Stimulated activated CD4-positive, alpha-beta T cell treated with anti-CD3 and anti-CD28 coated beads, Interleukin-2, amount 100 ng/mL, for 48 hours (primary cell): ENCODE measurements at places on chromosomes 7 and 10.

DNA sequence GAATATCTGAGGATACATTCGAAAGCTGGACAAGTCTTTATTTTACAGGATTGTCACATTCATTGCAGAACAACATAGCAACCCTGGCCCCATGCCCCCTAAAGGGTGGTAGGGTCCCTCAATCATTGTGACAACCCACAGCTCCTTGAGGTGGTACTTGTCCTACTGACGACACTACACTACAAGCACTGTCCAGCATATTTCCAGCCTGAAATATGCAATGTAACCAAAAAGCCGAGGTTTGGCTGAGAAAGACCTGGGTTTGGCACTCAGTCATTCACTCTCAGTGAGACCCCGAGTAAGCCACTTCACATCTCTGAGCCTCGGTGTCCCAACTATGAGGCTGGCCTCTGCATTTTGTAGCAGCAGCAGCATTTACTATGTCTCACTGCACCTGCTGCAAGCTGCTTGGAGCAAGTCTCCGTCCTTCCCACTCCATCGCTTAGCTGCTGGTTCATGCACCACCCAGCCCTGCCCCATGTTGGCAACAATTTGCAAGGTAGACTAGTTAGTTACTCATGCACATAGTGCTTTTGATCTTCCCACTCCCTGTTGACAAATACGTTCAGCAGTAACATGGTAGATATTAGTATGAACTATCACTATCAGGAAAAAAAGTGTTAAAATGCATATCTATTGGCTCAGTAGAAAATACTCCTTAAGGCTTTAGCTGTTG is 43.6 kb upstream of the TNPO3 start:
- DNase-seq = no peak

DNA sequence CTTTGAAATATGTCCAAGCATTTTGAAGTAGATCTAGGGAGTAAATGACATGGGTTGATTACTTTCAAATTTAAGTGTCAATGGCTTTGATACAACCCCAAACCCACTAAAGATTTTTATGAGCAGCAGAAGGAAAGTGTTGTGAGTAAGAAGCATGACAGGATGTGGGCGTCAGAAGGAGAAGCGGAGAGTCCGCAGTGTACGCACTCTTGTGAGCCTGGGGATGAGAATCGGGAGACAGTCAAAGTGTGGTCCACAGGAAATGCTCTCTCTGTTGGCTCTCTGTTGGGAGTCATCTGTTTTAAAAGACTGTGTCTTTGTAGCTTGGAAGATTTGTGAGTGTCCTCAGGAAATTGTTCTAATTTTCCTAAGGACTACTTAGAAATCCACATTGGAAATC is 629.8 kb upstream of the ADARB2 start:
- no peak for DNase-seq

- no peak for DNase-seq
Measured at GRCh38 chr10:101827919-101828600, 9.8 kb upstream of the OGA start.

DNA sequence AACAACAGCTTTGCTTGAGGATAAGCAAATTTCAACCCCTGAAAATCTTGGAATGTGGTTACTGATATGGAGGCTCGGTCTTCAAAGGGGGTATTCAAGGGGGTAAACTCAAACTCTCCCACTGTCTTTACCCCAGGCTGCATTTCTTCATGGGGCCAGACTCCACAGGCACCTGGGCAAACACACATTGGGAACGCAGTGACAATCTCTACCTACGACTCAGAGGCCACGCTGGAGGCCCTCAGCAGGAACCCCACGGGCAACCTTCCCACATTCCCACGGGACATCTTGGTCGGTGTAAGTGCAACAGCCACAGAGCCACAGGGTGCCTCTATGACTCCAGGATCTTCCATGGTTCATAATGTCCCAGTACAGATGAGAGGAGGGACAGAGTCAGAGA is 2.2 kb upstream of the INSIG1 start:
- no peak for DNase-seq

DNA sequence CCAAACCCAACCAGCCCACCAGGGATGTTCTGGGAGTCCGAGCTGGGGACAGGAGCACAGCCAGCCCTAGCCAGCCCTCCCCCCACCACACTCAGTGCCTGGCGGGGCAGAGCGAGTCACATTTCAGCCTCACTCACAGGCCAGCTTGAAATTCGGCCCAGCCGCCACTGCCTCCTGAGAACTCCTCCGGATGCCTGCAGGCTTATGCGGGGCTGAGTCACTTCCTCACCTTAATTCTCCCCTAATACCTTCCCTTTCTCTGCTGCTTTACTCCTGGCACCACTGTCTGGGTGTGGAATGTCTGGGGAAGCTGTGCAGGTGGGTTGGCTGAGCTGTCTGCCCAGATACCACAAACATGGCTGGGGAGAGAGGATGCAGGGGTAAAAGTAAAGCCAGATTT is 22.6 kb upstream of the DLG5 start:
- DNase-seq = no peak

- no peak for DNase-seq
Measured at GRCh38 chr7:44226396-44226753, 25.6 kb downstream of the YKT6 start.

DNA sequence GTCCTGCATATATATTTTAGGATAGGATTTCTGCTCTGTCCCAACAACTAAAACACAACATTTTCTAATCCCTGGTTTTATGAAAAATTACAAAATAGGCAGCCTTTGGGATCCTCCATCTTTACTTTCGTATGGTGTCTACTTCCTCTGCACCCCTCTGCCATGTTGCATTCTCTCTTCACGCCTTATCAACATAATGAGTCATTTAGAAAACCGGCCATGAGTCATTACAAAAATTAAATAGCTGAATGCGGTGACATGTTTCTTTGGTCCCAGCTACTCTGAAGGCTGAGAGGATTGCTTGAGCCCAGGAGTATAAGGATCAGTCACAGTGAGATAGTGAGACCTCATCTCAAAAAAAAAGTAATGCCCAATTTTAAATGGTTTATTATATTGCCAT is 148.1 kb upstream of the CELF2 start:
- DNase-seq = no peak

GRCh38 chr10:46216003-46216634 is 70.7 kb upstream of the ANTXRL start:
- DNase-seq = no peak

DNA sequence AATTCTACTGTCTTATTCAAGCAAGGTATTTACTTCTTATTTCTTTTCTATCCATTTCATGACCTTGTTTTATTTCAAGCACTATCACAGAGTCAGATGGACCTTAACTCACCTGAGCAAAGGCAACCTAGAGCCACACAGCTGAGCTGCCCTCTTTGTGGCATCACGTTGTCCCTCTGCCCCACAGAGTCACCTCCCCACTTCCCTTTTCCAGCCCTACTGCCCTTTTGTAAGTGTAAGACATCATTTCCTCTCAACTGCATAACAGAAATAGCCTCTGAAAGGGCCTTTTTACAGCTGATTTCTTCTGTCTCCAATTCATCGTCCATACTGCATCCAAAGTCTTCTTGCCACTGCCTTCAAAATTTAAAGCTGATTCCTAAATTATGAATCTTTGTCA is 946.0 kb downstream of the NRG3 start:
- no peak for DNase-seq

DNA sequence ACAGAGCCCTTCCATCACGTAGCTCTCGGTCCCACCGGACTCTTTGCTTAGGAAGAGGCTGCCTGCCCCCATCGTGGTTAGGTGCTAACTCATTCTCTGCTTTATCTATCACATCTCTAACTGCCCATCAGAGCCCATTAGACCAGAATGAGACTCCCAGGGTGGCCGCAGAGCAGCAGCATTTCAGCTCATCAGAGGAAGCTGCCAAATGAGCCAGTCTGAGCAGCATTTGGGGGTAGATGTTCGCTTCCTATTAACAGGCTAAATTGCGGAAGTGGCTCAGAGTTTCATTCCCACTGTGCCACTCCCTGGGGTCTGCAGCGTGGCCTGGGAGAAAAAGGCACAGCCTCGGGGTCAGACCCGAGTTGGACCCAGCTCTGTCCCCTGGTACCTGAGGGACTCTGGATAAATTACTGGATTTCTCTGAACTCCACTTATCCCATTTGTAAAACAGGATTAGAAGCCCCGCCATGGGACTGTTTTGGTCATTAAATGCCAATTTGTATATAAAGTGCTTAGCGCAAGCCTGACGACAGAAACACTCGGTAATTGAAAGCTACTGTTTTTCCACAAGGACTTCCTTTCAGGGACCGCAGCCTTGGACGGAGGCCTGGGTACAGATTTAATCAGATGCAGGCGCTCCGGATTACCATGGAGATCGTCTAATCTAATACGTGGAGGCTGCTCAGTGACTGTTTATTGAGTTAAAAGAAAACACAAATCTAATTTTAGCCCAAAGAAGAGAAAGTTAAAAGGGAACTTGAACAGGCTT is 73.8 kb upstream of the PRLHR start:
- no peak for DNase-seq

- no peak for DNase-seq
Measured at GRCh38 chr10:86077871-86078638, 288.5 kb downstream of the GRID1 start.

DNA sequence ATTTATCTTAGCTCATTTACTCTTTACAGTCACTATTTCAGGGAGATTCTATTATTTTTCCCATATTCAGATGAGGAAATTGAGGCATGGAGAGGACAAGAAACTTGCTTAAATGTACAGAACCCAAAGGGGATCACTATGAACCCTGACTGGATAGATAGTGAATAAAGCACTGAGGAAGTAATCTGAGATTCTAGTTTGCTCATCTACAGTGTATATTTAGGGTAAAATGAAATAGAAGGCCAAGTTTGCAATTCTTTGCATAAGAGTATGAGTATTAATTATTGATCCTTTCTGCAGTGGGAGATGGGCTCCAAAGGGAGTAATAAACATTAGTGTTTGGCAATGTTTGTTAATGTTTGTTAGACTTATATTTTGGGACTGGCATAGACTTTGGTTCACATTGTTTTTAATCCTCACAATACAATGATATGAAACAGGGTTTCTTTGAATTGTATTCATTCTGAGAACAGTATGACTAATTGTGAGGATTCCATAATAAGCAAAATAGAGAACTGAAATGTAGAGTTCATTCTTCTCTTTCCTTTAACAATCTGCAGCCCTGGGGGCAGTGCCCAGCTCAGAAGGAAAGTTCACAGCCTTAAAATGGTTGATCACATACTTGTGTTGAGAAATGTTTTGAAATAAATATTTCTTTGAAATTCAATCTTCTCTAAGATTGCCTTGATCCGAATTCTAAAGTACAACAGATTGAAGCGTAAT is 131.0 kb upstream of the ZNF804B start:
- DNase-seq = no peak

DNA sequence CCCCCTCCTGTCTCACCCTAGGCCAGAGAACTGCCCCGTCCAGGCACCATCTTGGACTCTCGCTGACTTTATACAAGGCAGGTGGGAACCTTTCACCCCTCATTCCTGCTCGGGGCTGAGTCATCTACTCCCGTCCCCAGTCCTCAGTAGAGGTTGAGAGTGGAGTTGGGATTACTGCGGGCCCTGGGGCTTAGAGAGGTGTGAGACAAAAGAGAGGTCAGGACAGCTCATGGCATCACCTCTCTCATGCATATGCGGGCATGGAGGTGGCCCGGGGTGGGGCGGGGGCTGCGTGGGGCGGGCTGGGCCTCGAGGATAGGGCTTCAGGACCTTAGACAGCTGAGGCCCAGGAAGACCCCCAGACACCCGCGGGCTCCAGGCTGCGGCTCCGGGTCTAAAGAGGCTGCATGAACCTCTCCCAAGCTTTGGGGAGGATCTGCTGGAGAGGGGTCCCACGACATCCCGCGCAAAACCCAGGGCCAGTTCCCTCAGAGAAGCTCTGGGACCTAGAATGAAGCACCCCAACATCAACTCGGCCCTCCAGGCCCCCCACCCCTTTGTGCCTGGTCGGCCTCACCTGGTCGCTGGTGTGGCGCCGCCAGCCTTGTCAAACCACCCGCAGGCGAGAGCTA is 317 bp downstream of the PDZD7 start:
- DNase-seq = no peak

GRCh38 chr7:124411796-124412195 is 353.8 kb downstream of the GPR37 start:
- DNase-seq = no peak

- no peak for DNase-seq
Measured at GRCh38 chr10:10975647-10976046, 42.0 kb upstream of the CELF2 start.

- DNase-seq = no peak
Measured at GRCh38 chr10:19971343-19972052, 155.3 kb downstream of the PLXDC2 start.
